ENCODE measurements at places on chromosomes 11 and 22. TPM values are rescaled to one million over a fixed set of nuclear protein-coding genes. Genes with fewer than 3 reads are reported as not detected.

- peak; percentile 23 for DNase-seq
Measured at GRCh38 chr11:25734591-25735211, 597.2 kb upstream of the ANO3 start.

The MUC6 gene
- total RNA-seq = 215 TPM

- DNase-seq = peak; percentile 93
Measured at GRCh38 chr22:23180301-23180892, at the start of gene BCR. BCR (plus strand) TSS chr22:23180509; CDS start chr22:23180961, 452 bp downstream.

The LARGE1 gene
- 86.6 TPM for total RNA-seq

Measured in stomach (tissue), 19 donors.